Endothelial cell of umbilical vein (primary cell): ENCODE measurements at places on chromosomes 5 and 9. TPM values are rescaled to one million over a fixed set of nuclear protein-coding genes. Genes with fewer than 3 reads are reported as not detected.

- no peak for DNase-seq
Measured at GRCh38 chr5:174533751-174534241, 190.6 kb upstream of the MSX2 start.

GRCh38 chr9:29039258-29039657 is 1466.0 kb upstream of the C9orf72 start:
- DNase-seq, result no peak

DNA sequence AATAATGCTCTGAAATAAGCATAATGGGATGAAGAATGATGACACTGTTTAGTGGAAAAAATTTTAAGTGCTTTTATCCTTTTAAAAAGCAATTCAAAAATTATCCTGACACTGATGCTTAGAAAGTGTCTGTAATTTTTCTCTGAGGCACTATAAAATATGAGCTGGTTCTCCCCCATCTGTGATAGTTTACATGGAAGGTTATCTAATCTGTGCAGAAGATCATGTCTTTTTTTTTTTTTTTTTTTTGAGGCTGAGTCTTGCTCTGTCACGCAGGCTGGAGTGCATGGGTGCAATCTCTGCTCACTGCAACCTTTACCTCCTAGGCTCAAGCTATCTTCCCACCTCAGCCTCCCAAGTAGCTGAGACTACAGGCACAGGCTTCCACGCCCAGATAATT is 15.2 kb upstream of the TAF11L2 start:
- no peak for DNase-seq

DNA sequence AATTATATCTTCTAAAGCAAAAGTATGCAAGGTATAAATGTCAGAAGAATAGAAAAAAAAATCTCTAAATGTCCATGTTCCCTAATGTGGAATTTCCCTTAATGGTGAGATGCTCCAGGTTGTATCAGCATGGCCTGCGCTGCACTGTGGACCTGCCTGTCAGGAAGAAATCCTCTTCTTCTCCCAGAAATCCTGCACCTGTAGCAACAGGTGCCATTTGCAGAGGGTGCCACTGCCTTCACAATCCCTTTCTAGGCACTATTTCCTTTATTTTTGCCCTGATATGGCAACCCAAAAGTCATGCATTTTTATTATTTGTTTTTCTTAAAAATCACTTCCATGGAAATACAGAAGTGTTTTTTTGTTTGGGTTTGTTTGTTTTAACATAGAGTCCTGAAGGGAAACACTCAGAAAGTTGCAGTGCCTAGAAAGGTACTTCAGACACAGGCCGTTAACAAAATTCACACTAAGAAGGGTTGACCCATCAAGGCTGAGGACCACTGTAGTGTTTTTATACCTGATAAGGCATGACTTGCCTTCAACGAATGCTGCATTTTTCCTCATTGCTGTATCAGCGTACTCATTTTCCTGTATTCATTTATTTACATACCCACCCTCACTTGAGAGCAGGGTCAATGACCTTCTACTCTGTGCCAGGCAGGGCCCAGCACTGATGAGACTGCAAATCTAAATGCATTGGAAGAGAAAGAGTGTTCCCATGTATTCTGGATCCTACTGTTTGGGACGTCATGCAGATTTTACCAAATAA is 177.8 kb downstream of the SNX18 start:
- no peak for DNase-seq

GRCh38 chr5:124457101-124457500 is 289.3 kb downstream of the ZNF608 start:
- DNase-seq, result no peak

GRCh38 chr5:143514616-143515335 is 111.3 kb upstream of the NR3C1 start:
- DNase-seq, result no peak

GRCh38 chr5:99070822-99071221 is 142.0 kb upstream of the CHD1 start:
- DNase-seq, result no peak

DNA sequence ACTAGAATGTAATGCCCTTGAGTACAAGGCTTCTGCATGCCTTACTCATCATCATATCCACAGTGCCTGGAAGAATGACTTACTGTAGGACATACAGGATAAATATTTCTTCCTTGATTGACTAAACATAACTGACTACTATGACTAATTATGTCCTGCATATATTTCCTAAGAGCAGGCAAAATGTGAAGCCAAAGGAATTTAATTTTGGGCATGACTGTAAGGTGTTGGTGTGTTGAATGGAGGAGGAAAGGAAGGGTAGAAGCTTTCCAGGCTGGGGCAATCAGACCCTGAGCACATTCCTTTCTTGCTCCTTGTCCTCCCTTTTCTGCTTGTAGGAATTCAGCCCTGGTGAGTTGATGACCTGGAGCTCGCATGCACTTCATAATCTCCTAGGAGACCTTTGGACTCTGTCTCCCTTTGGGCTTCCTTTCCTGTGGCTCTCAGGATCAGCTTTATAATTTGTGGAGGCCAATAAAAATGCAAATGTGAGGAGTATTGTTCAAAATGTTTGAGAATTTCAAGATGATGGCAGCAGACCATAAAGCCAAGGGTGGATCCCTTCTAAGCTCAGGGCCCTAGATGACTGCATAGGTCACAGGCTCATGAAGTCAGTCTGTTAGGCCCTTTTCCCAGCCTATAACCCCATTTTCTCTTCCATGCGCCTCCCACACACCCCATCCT is 174.0 kb downstream of the HMHB1 start:
- peak; percentile 58 for DNase-seq

DNA sequence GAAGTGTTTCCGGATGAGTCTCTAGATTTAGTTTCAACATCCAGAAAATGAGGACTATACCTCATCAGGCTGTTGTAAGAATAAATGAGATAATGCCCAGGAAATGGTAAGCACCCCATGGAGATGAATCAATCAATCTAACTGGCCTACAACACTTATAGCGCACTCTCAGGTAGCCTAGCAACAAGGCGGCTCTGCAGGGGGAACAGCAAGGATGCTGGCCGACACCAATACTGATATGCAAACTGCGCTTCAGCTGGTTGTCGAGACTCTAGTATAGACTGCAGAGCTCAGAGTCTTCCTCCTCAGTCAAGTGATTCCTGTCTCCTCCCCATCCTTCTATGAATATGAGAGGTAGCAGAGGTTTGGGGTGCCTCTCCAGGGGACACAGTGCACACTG is 218.8 kb upstream of the WWC1 start:
- DNase-seq, result no peak

DNA sequence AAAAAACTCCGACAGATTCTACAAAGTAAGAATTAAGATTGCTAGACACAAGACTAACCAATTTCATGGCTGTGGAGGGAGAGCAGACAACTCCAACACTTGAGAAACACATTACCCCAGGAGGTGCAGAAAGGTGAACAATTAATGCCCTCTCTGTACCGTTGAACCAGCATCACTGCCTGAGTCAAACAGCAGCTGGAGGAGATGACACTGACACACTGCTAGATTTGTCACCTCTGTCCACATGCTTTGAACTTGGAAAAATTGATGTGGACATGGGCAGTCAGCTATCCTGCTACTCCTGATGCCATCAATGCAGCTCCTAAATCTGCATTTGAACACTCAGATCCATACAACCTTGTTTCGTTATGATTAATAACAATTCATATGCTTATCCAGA is 51.7 kb downstream of the GPBP1 start:
- no peak for DNase-seq

Gene SPAAR
- total RNA-seq, result 13.0 and 24.8 TPM in 2 replicates

Gene GFI1B
- not detected in 2 replicates for total RNA-seq

Gene OXCT1
- 33.7 and 37.4 TPM in 2 replicates for total RNA-seq

Gene NR2F1
- 21.5 and 23.9 TPM in 2 replicates for total RNA-seq
